ENCODE measurements at places on chromosomes 12 and 14.
A peak's percentile ranks its signal among the peaks of the same experiment; 100 is the strongest.

DNA sequence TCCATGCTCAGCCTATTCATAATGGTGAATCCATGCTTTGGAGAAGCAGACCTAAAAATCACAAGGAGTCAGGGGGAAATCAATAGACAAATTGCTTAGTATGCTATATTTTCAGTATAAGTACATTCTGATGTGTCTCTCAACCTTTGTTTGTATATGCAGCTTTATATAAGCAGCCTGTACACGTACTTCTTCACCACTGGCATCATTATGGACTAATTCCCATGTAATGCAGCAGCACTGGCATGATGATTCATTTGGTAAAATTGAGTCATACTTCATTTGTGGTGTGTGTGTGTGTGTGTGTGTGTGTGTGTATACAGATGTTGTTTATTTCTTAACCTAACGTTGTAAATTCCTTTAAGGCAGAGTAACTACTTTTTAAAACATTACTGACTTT lies 10.9 kb downstream of the DCP1B start:
- DNase-seq = no peak

GRCh38 chr12:53975064-53975471 lies 314 bp upstream of the HOTAIR start:
- DNase-seq = no peak

DNA sequence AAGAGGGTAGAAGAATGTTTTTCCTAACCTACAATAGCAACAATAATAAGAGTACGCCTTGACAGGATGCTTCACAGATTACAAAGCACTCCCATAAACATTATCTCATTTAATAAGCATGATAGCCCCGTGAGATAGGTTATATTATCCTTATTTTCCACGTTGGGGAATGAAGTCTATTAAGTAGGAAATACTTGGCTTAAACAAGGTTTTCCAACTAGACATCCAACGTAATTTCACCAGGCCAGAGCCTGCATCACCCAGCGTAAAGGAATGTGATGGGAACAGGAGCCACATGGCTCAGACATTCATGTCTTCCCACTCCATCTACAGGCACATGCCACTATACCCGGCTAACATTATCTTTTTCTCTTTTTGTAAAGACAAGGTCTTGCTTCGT lies 223.4 kb upstream of the AMIGO2 start:
- DNase-seq = no peak

DNA sequence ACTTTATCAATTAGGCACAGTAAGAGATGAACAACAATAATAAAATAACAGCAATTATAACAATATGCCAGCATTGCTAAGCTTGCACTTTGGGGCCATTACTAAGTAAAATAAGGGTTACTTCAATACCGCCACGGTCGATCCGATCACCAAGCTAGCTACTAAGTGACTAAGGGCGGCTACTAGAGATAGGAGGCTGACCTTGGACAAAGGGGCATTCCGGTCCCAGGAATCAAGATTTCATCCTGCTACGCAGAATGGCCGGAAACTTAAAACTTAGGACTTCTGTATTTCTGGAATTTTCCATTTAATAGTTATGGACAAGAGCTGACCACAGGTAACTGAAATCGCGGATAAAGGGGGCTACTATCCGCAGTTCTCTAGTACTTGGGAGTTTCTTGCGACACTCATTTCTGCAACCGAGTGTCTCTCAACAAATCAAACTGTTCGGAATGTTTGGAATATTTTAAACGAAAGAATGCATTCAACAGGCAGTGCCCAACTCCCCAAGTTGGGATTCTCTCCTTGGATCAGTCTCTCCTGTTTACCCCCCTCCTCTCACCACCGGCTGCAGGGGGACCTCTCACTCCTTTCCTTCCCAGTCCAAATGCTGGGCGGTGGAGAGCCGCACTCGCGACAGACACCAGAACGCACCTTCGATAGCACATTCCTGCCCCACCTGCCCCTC lies 650 bp downstream of the HEBP1 start:
- DNase-seq = peak; percentile 24

- no peak for DNase-seq
Measured at GRCh38 chr12:110687396-110688169, 1.3 kb downstream of the HVCN1 start.

- no peak for DNase-seq
Measured at GRCh38 chr12:121794534-121795033, 1.1 kb upstream of the RHOF start.

DNA sequence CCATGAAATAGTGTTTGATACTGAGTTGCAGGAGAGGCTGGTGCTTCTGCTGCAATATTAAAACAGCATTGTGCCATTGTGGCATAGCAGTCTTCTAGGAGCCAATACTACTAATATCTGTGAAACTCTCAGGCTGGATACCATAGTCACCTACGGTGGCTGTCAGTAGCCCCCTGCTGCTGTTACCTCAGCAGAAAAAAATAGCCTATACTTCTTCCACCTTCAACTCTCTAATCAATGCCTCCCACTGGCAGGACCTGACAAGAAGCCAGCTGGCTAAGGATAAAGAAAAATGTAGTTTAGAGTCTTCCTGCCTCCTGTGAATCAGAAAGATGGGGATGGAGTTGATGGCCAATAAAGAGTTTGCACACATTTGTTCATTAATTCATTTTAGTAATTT lies 91.6 kb downstream of the PDE3A start:
- no peak for DNase-seq

DNA sequence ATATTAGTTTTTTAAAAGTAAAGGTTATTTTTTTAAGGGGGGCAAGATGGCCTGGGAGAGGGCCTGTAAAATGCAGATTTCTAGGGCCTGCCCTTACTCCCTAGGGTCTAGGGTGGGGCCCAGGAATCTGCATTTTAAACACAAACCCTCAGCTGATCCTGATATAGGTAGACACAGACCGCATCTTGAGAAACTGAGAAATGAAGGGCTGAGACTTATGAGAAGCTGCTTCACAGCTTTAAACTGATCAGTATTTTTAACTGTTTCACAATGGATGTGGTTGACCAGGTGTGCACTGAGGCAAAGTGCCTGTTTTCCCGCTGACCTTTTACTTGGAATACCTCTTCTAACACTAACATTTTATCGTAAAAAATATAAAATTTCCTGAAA lies 84.0 kb downstream of the CCDC88C start:
- DNase-seq = no peak

DNA sequence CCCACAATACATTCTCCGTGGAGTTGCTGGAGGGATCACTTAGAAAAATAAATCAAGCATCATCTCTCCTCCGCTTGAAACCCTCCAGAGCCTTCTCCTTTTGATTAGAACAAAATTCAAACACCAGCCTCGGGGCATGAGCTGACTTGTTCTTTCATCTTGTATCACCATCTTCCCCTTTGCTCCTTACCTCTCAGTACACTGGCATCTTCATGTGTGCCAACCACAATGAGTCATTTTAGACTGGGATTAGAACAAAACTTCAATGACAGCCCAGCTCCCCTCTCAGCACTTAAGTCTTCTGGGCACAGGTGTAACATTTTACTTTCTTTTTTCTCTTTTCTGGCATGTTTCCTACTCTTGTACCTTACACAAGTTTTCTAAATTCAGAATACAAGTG lies 1159.2 kb upstream of the TMEM132C start:
- DNase-seq = no peak

DNA sequence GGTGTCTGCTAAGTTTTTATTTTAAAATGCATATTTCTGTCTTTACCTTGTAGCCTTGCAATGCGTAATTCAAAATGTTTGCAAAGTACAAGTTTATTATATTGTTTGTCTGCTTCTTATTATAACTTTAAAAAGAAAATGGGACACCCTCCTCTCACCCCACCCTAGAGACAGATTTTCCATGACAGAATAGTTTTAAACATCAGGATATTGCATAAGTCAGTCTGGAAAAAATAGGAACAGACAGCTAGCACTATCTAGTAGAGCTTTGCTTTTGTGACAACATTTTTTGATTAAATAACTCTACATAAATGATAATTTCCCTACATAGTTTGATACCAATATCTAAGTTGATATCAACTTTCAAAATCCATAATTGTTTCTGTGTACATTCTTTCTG lies 71.3 kb downstream of the PDE3A start:
- DNase-seq = no peak

DNA sequence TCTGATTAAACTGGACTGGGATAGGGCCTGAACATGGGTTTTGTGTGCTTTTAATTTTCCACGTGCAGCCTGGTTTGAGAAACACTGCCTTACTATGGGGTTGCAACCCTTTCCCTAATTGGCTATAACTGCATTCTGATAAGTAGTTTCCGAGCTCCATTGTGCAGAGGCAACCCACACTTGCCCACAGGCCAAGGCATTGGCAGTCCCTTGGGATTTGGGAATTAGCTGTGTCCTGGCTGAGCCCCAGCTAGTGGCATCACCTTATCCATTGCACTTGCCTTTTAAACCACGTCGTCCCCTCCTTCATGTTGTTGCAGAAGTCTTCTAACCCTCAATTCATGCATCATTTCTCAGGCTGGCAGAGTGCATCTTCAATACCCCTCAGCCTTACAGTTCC lies 10.2 kb downstream of the VCPKMT start:
- no peak for DNase-seq

- DNase-seq = no peak
Measured at GRCh38 chr14:38593476-38593875, 337.6 kb upstream of the CLEC14A start.

- no peak for DNase-seq
Measured at GRCh38 chr14:69909826-69910550, 30.8 kb downstream of the SMOC1 start.

DNA sequence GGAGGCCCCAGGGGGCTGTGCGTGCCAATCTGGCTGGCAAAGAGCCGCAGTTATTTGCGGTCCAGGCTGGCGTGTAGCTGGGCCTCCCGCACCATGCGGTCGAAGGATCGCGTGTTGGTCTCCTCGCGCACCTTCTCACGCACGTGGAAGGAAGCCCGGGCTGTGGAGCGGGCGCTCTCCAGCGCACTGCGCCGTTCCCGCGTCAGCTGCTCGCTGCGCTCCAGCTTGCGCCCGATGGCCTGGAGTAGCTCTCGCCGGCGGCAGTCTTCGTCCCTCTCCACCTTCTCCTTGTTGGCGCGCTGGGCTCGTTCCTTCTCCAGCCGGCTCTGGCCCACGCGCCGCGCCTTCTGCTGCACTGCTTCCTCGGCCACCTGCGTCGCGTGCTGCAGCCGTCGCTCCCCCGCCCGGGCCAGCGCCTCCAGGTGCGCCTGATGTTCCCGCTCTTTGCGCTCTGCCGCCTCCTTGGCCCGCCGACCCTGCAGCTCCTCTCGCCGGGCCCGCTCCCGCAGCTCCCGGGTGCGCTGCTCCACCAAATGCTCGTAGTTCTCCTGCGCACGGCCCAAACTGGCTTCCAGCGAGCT lies 3.1 kb downstream of the CCDC177 start:
- no peak for DNase-seq

- no peak for DNase-seq
Measured at GRCh38 chr14:52315355-52315718, 1.2 kb downstream of the PTGER2 start.

GRCh38 chr14:101361044-101361443 lies 200.3 kb upstream of the DIO3 start:
- DNase-seq = no peak

DNA sequence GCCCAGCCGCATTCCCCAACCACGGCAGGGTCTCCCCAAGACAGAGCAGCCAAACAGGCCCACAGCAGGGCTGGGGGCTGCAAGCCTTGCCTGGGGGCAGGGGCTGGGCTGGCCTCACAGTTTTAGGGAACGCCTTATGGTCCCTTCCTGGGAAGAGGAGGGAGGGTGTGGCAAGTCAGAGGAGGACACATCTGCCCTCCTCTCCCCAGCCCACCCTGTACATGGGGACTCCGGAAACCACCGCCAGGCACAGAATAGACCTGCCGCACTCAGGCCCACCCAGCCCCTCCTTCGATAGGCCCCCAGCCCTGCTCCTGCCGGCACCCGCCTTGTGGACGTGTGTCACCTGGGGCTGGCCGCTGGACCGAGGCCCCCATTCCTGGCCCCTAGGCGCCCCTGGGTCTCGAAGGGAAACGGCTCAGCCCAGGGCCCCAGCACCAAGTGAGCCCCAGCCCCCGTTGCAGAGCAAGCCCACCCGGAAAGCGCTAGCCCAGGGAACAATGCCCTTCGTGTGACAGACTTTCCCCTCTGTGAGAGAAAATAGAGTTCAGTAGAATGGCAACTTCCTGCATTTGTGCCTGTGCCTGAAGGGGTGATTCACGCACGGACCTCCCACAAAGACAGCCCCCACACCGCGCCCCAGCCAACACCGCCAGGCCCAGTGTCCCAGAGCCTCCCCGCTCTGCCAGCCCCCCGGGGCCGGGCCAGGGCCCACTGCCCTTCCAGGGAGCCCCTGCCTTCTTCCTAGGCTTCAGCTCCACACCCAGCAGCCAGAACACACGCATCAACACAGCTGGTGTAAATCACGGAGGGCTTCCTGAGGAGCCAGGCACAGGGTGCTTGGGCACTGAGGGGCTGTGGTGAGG lies 12.0 kb upstream of the NUDT14 start:
- no peak for DNase-seq

GRCh38 chr12:97757481-97758193 lies 295.0 kb downstream of the RMST start:
- DNase-seq = no peak

GRCh38 chr12:68189821-68190242 lies 30.3 kb upstream of the IFNG start:
- no peak for DNase-seq

GRCh38 chr12:4530982-4531586 lies 7.6 kb upstream of the RAD51AP1 start:
- no peak for DNase-seq

DNA sequence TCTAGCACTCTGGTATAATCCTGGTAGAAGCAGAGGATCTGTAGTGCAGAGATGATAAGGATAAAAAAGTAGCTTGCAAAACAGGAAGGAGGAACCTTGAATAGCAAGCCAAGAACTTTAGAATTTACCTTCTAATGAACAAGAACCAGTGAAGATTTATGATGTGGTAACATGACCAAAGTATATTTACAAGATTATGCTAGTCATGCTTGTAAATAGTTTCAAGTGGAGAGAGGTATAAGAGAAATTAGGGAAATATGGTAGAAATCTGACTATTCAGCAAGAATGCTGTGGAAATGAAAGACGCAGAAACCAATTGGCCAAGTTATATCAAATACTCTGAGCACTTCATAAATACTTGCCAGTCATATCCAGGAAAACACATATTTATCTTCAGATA lies 47.8 kb downstream of the ERGIC2 start:
- no peak for DNase-seq

DNA sequence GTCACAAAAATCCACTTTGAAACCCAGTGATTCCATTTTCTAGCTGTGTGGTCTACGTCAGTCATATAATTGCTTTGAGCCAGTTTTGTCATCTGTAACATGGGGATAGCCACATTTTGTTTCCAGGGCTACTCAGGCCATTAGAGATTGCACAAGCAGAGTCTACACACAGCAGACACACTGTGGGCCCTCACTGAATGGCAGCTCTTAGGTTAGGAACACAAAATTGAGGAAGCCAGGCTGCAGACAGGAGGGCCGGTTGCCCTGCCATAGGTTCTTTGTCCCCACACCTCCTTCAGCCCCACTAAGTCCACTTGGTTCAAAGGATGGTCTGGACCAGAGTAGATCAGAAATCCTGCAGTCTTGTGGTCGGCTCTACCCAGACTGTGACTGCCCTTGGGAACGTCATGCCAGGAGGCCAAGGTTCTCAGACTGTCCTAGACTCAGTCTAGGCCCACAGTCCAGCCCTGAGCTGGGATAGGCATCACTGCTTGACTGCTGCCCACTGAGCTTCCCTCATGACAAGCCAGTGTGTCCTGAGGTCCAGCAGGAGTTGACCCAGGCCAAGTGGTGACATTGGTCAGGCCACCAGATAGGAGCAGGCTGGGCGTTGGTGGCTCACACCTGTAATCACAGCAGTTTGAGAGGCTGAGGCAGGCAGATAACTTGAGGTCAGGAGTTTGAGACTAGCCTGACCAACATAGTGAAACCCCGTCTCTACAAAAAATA lies 3.8 kb upstream of the MYH7 start:
- DNase-seq = no peak
